Dermis microvascular lymphatic vessel endothelial cell (primary cell): ENCODE measurements at places on chromosomes 11 and 22.

- no peak for DNase-seq
Observed at GRCh38 chr11:9775398-9775779, 111.5 kb downstream of the SWAP70 start.

DNA sequence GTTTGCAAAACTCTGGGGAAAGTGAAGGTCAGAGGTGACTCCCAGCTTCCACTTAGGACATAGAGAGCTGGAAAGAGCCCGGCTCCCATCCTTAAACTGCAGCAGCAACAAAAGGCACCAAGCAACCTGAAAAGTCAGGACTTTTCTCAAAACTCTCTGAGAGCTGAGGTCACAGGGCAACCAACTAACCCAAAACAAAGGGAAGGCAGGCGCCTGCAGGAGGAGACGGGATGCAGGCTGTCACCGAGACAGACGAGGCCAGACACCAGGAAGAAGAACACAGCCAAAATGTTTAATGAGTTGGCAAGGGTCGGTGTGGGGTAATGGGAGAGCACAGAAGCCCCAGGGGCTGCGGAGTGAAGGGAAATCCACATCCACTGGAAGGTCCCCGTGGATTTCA is 19.9 kb downstream of the ASCL2 start:
- DNase-seq = no peak

GRCh38 chr11:108601150-108601549 is 7.6 kb upstream of the EXPH5 start:
- no peak for DNase-seq

DNA sequence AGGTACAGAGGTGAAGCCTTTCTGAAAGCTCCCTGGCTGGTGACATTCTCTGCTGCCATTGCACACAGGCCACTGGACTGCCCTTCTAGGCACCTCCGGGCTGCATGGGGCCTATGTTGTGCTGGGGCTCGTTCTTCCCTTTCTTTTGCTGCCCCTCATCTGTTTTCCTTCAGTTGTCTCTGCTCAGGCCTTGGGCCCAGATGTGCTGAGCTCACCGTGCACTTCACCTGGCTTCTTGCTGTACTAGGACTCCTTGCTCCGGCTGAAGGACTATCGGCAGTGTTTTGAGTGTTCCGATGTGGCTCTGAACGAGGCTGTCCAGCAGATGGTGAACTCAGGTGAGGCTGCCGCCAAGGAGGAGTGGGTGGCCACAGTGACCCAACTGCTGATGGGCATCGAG is 59.4 kb downstream of the CABIN1 start:
- DNase-seq = no peak

GRCh38 chr11:118033443-118033842 is 43.4 kb upstream of the TMPRSS4 start:
- no peak for DNase-seq

- DNase-seq = peak; percentile 10
Observed at GRCh38 chr11:15074206-15075161, 1.1 kb downstream of the CALCB start.

GRCh38 chr11:89136606-89137005 is 41.1 kb upstream of the TYR start:
- DNase-seq = no peak

DNA sequence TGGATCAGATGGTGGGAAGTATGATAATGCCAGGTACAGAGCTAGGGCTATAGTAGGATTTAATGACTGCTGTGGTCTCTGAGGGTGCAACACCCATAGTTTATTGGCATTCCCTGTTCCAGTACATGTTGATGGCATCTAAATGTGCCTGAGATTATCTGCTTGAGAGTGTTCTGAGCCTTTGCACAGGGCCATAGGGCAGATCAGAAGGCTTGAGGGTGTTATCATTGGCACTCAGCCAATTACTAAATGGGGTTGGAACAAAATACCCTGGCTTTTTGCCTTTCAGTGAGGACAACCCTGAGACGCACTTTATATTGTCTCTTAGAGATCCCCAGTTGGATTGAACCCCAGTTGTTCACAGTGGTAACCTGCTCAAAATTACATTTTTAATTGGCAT is 6.7 kb downstream of the SLC5A12 start:
- DNase-seq = no peak

GRCh38 chr11:2561696-2562581 is 117.1 kb downstream of the KCNQ1 start:
- no peak for DNase-seq

DNA sequence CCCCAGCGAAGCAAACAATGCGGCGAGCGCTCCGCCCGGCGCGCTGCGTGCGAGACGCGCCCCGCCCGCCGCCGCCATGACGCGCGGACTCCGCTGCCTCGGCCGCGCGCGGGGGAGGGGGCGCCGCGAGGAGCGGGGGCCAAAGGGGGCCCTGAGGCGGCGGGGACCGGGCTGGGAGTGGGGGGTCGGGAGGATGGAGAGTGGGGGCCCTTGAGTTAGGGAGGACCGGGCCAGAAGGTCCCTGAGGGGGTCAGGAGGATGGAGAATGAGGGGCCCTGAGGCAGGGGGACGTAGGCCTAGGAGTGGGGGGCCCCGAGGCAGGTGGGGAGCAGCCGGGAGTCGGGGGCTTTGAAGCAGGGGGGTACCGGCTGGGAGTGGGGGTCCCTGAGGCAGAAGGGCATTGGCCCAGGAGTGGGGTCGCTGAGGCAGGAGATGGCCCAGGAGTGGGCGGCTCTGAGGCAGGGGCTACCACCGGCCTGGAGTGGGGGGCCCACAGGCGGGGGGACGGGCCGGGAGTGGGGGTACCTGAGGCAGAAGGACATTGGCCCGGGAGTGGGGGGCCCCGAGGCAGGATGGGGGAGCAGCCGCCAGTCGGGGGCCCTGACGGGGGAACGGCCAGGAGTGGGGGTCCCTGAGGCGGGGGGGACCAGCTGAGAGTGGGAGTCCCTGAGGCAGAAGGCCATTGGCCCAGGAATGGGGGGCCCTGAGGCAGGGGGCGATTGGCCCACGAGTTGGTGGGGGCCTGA is at the start of gene BRD1:
Gene BRD1, minus strand, starts transcription at position 21 of the 746 bp plus-strand sequence. CDS start 3,556 bp downstream, outside the sequence.
- peak; percentile 40 for DNase-seq

DNA sequence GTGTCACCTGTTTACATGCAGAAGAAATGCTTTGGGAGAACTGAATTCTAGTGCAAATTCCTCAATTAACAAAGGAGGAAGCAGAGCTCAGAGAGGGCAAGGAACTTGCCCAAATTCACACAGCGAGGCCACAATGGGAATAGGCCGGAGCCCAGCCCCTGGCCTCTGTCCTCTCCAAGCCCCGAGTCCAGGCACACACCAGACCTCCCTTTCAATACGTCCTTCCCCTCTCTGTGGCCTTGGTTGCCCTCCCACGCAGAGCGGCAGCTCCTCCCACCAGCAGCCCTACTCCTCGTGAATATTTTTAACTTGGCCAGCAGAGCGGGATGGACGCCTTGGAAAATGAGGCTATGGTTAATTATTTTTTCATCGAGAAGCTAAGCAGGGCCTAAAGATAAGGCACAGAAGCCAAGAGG is 1.6 kb upstream of the CARD10 start:
- DNase-seq = no peak

- no peak for DNase-seq
Observed at GRCh38 chr11:60357771-60358170, 20.6 kb upstream of the MS4A7 start.

DNA sequence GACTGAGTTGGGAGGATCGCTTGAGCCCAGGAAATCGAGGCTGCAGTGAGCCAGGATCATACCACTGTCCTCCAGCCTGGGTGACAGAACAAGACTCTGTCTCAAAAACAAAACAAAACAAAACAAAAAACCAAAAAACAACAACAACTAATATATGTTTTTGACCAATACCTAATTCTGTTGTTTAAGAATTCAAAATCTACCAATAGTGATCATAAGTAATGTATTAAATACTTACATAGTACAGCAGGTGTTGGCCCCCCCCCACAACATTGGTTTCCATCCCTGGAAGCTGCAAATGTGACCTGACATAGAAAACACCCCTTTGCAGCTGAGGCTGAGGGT is 74.7 kb downstream of the KCNQ1 start:
- no peak for DNase-seq

GRCh38 chr11:70625582-70626518 is 227.5 kb downstream of the CTTN start:
- DNase-seq = no peak

GRCh38 chr11:65894034-65894591 is 3.6 kb downstream of the CCDC85B start:
- DNase-seq = peak; percentile 45

DNA sequence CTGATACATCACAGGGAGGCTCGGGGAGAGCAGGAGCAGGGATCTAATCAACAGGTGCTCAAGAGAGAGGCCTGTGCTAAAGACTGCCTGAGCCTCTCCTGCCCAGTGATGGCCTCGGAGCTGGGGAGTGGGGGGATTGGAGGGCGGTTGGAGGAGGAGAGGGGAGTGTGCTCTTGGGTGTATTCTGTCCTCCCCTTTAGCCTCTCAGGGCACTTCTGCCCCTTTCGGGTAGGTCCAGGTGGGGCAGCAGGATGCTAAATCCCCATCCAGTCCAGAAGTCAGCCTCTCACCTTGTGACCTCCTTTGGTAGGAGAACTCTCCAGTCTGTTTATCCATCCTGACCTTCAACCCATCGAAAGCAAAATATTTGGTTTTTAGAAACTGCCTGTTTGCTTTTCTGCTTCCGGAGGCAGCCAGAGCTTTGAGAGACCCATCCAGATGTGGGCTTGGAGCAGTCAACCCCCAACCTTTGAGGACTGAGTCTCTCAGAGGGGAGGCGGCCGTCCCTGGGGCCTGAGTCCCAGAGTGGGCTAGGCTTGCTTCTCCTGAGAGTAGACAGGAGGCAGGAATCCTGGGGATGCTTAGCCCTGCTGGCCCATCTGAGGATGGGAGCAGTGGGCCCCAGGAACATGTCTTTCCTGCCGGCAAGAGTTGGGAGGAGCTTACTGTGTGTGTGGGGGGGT is 105.2 kb upstream of the SYT13 start:
- no peak for DNase-seq

- no peak for DNase-seq
Observed at GRCh38 chr11:17381156-17381555, 7.3 kb downstream of the KCNJ11 start.

GRCh38 chr11:47928426-47928825 is 51.9 kb upstream of the PTPRJ start:
- no peak for DNase-seq
